ENCODE measurements at places on chromosomes 5 and 9. TPM values are rescaled to one million over a fixed set of nuclear protein-coding genes. Genes with fewer than 3 reads are reported as not detected.
A peak's percentile ranks its signal among the peaks of the same experiment; 100 is the strongest.

DNA sequence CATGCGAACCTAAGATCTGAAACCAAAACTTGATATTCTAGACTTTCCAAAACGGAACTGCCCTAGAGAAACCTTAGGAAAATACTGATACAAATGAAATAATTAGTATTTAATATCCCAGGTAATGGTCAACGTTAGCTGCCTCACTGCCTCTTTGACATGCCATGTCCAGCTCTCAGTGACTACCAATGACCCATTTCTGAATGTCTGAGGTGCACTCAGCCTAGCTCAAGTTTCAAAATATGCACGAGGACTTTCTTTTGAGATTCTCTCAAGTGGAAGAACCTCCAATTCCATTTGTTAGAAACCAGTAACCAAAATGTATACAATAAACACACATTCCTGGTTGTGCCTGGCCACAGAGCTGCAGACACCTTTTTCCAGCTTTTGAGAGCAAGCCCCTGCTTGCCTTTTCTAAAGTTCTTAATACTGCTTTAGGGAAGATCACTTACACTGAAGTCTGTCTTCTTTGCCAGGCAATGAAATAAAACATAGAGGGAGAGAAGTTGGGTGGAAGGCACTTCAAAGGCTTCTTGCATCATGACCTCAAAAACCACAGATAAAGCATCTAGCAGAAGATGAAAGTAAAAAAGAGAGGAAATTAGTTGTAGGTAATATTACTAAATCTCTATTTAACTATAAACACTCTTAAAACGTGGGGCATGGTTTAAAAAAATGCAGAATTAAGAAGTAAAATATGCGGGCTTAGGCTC is 87.9 kb downstream of the MRPS27 start:
- no peak for DNase-seq

DNA sequence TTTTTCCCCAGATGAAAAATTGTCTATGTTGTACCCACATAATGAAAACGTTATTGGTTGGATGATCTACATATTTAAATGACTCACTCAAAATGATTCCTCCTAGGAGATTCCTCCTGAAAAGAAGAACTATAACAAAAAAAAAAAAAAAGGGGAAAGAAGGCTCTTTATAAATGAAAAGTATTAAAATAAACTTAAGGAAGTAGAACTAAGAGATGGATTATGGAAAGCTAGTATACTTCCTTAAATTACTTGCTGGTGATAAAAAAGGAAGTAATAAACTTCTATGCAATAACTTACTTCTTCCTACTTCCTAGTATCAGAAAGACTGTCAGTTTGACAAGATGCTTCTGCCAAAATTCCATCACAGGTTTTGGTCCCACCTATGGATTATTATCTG is 1087.7 kb downstream of the CDH12 start:
- DNase-seq, result no peak

The SV2C gene
- not detected for total RNA-seq

DNA sequence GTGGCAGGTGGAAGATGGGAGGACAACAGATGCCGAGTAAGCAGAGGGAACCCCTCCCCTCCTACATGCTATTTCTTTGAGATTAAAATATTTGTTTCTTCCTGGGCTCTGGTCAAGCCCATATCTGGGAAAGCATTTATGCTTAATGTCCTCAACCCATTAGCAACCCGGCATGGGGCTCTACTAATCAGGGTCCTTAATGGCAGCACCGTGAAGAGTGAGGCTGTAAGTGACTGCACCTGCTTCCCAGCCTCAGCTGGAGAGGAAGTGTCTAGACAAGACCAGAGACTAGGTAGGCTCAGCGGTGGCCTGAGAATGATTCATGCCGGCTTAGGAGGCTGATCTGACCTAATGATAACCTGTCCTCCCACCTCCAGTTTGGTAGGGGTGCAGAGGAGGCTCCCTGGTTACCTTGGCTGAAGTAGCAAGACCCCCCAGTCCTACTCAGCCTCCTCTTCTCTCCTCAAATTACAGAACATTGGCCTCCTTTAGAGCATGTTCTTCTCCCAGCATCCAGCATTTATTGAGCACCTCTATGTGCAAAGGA is 61.3 kb upstream of the HSPA9 start:
- no peak for DNase-seq

GRCh38 chr5:173627860-173628392 is 11.5 kb upstream of the BOD1 start:
- no peak for DNase-seq

GRCh38 chr5:52690236-52690768 is 97.4 kb upstream of the ITGA1 start:
- no peak for DNase-seq

- no peak for DNase-seq
Measured at GRCh38 chr5:118918232-118918631, 70.1 kb downstream of the DTWD2 start.

The POU5F2 gene
- total RNA-seq, result 0.32 TPM

- peak; percentile 33 for DNase-seq
Measured at GRCh38 chr5:148107608-148108007, 43.8 kb downstream of the SPINK5 start.

- peak; percentile 49 for DNase-seq
Measured at GRCh38 chr9:1458503-1458902, 408.3 kb downstream of the DMRT2 start.

DNA sequence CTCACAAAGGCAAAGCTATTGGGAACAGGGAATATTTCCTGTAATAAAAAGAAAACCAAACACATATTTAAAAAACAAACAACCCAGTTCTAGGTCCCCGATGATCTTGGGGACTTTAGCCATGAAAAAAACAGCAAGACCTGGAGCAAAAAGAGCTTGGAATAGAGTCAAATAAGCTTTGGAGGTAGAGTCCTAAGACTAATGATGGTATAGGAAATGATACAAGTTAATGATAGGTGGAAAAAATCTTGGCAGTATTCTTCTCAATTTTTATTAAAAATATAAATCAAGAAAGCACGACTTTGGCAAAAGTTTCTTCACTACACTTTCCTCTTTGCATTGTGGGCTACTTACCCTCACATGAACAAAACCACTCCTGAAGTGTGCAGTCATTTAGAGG is 481.5 kb downstream of the EBF1 start:
- DNase-seq, result no peak

GRCh38 chr9:126500600-126501382 is 112.9 kb upstream of the LMX1B start:
- peak; percentile 77 for DNase-seq

- DNase-seq, result no peak
Measured at GRCh38 chr5:105934171-105934570, 1736.6 kb downstream of the EFNA5 start.

DNA sequence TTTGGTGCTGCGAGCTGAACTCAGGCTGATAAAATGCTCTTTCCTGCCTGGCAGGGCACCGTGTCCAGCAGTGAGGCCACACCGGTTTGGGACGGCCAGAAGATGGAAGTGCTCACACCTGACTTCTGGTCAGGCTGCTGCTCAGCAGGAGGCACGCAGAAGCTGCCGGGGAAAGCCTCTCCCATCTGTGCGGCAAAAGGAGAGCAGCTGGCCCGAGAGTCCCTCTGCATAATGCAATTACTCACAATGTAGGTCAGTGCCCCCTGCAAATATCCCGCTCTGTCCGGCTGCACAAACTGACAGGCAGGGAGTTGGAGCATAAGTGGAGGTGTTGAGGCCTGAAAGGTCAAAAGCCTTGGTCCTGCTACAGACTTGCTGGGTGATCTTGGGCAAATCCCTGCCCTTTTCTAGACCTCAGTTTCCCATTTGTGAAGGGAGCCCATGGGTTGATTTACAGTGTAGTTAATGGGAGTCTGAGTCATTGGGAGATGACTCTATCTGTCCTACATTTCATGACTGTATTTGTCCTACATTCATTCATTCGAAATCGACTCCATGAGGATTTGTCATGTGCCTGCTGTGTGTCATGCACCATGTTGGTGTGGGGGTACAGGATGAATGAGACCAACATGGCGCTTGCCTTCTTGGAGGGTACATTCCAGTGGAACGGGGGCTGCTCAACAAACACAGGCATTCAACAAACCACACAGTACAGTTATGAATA is 61.8 kb upstream of the TBC1D2 start:
- no peak for DNase-seq

The LYSMD3 gene
- 15.3 TPM for total RNA-seq

DNA sequence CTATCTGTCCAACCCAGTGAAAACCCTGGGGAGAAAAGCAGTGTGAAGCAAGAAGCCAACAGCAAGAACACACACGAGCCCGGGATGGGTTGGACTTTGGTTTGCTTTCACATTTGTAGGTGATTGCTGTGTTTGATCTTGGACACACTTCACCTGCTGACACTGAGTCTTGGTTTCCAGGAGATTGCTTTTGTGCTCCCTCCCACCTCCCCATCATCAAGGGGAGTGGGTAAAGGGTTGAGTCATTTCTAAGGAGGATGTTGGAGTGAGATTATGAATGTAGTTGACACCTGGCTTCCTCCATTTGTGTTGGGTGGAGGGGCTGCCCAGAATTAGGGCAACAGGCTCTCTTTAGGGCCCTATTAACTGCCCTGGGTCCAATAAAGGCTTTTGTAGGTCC is 37.5 kb downstream of the ANKDD1B start:
- DNase-seq, result no peak
